ENCODE measurements at places on chromosomes 1 and 21.

DNA sequence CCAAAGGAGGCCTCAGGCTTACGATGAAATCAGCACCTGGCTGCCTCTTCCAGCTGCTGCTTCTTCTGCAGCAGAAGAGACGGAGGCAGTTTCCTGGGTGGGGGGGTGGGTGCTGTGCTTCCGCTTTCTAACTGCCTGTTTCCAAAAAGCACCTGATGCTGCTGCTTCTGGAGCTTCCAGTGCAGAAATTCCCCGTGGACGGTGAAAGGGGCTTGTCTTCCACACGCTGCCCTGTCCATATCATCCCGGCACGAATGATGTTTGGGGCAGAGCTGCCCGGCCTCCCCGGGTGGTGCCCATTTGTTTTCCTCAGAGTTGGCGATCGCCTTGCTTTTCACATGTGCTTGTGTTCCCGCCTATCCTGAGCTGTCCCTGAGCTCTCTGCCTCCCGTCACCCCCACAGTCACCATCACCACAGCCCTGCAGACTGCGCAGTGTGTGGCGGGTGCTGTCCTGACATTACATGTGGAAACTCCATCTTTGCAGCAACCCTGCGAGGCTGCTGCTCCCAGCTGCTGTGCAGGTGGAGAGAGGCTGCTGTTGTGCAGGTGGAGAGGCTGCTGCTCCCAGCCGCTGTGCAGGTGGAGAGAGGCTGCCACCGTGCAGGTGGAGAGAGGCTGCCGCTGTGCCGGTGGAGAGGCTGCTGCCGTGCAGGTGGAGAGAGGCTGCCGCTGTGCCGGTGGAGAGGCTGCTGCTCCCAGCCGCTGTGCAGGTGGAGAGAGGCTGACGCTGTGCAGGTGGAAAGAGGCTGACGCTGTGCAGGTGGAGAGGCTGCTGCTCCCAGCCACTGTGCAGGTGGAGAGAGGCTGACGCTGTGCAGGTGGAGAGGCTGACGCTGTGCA is 1.8 kb downstream of the TTLL10 start:
- DNase-seq, result no peak
- H3K27me3 ChIP-seq, result peaks cover 73% of the 10 kb centered on the region
- H3K4me3 ChIP-seq, result no peak overlapping the region
- no peak overlapping the region for H3K27ac ChIP-seq
- H3K4me1 ChIP-seq, result no peaks in the 10 kb centered on the region
- H3K36me3 ChIP-seq, result no peaks in the 10 kb centered on the region

DNA sequence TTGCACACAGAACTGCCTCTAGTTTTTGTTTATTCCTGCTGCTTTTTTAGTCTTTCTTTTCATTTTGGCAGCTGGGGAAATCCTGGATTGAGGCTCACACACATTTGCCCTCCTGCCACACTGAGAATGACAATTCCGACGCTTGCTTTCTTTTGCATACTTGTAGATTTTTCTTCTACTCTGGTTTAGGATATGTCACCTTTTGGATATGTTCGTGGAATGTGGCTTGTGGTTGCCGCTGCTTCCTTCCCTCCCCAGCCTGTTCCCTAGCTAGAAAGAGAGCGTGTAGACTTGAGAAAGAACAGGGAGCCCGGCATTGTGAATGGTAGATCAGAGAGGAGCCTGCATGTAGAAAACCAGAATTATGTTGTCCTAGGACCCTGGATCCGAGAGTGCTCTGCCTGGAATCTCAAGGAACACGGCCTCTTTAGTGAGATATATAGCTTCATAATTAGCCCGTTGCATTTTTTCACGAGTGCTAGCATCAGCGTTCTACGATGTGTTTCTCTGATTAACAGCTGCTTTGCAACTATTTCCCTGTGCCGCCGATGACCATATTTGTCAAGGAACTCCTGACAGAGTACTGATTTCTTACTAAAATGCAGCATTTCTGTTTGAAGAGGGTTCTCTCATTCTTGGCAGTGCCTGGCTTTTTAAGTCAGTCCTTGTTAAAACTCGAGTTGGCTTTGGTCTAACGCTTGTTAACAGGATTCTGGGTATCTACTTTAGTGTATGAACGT is 56.2 kb downstream of the PEX14 start:
- H3K27ac ChIP-seq, result no peak overlapping the region
- H3K4me3 ChIP-seq, result no peak overlapping the region
- no peaks in the 10 kb centered on the region for H3K27me3 ChIP-seq
- H3K36me3 ChIP-seq, result peaks cover under 1% of the 10 kb centered on the region

DNA sequence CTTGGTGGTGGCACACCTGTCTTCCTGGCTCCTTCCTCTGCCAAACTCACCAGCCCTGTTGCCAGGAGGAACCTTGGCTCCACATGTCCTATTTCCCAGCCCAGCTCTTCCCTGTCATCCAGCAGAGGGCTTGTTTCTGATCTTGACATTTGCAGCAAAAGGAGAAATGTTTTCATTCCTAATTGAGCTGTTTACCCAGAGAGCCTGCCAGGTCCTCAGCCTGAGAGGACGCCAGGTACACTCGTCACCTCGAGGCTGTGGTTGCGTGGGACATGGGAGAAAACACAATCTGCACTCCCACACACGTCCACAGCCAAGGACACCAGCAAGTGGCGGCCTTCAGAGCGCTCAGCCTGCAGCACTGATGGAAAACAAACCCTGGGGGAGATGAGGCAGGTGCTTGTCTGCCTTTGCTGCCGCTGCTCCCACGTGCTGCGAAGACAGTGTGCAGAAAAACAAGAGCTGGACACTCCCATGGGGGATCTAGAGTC is 132.8 kb upstream of the CD34 start:
- no peak overlapping the region for H3K4me3 ChIP-seq
- no peaks in the 10 kb centered on the region for H3K27me3 ChIP-seq
- no peak overlapping the region for H3K27ac ChIP-seq

DNA sequence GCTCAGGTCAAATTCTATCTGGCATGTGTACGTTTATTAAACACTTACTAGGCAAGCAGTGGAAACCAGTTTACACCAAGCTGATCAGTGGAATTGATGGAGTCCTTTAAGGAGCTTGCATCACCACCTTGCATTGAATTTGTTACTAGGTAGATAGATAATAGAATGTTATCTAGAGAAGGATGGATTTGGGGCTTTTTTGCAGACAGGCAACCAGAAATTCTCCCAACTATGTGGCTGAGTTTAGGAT is 44.9 kb downstream of the HHAT start:
- no peaks in the 10 kb centered on the region for H3K27me3 ChIP-seq
- H3K36me3 ChIP-seq, result no peaks in the 10 kb centered on the region
- H3K4me1 ChIP-seq, result peaks cover 6% of the 10 kb centered on the region
- no peak overlapping the region for H3K27ac ChIP-seq
- DNase-seq, result no peak
- H3K4me3 ChIP-seq, result no peak overlapping the region

DNA sequence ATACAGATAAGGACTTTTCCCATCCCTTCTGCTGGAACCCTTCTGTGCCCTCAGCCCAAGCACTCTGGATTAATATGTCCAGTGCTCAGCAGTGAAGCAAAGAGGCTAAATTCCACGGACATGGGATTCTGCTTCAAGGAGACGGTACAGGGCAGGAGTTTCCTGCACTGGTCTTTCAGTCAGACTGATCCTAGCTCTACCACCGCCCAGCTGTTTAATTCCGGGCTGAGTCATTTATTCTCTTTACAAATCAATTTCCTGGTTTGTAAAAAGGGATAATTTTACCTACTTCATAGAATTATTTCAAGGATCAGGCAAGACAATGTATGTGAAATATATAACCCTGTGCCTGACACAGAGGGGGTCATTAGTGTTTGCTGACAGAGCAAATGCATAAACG is 41.6 kb upstream of the NRDC start:
- peaks cover 10% of the 10 kb centered on the region for H3K27me3 ChIP-seq
- H3K4me1 ChIP-seq, result no peaks in the 10 kb centered on the region
- H3K27ac ChIP-seq, result no peak overlapping the region
- no peaks in the 10 kb centered on the region for H3K36me3 ChIP-seq

GRCh38 chr1:169928438-169929209 is 34.9 kb upstream of the SCYL3 start:
- no peak overlapping the region for H3K4me3 ChIP-seq
- H3K4me1 ChIP-seq, result peaks cover 6% of the 10 kb centered on the region
- H3K36me3 ChIP-seq, result no peaks in the 10 kb centered on the region
